Activated naive CD4-positive, alpha-beta T cell treated with Interleukin-2 at 50 U/mL for 16 hours (primary cell): ENCODE measurements at places on chromosomes 6 and 20.

DNA sequence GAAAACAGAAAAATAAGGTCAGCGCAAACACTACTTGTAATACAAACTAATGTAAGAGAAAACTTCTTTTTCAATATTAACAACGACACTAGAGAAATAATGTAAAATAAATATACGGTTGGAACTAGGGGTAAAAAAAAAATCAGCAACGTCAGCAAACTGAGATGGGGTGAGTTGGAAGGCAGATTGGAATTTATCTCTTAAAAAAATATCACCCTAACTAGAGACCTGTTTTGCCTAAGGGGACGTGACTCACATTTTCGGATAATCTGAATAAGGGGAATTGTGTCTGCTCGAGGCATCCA lies 705 bp upstream of the UTRN start:
- DNase-seq = no peak

GRCh38 chr6:54695815-54696214 lies 150.8 kb upstream of the FAM83B start:
- no peak for DNase-seq

GRCh38 chr6:134288538-134289203 lies 29.2 kb downstream of the SGK1 start:
- DNase-seq = peak; percentile 11

- no peak for DNase-seq
Measured at GRCh38 chr6:150636808-150637207, 37.1 kb downstream of the PLEKHG1 start.

DNA sequence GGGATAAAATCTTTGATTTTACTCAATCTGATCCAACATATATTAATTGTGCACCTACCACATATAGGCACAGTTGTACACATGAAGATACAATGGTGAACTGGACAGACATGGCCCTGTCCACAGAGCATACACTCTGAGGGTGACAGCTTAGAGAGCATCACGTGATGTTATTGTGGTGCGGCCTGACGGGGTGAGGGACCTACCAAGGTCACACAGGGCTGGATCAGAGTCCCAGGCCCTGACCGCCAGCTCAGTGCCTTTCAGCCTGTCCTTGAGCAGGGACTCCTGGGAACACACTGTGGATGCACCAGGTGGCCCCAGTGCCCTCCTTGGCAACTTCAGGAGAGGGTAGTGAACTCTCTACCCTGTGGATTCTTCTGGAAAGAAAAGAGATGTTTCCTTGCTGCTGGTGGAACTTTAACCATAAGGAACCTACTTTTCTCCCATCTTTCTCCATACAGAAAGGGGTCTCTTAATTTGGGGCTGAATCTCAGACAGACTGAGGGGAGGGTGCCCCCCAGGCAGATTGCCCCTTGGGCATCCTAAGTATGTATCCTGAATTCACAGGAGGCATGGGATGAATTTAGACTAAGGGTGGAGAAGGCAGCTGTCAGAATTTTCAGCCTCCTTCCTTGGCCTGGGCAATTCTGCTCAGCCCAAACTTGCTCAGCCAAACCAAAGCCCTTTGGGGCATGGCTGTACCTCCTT lies 26.5 kb downstream of the PCK1 start:
- DNase-seq = no peak

- no peak for DNase-seq
Measured at GRCh38 chr6:95384988-95385387, 192.3 kb upstream of the MANEA start.

- no peak for DNase-seq
Measured at GRCh38 chr20:34495916-34496315, 20.3 kb upstream of the DYNLRB1 start.

DNA sequence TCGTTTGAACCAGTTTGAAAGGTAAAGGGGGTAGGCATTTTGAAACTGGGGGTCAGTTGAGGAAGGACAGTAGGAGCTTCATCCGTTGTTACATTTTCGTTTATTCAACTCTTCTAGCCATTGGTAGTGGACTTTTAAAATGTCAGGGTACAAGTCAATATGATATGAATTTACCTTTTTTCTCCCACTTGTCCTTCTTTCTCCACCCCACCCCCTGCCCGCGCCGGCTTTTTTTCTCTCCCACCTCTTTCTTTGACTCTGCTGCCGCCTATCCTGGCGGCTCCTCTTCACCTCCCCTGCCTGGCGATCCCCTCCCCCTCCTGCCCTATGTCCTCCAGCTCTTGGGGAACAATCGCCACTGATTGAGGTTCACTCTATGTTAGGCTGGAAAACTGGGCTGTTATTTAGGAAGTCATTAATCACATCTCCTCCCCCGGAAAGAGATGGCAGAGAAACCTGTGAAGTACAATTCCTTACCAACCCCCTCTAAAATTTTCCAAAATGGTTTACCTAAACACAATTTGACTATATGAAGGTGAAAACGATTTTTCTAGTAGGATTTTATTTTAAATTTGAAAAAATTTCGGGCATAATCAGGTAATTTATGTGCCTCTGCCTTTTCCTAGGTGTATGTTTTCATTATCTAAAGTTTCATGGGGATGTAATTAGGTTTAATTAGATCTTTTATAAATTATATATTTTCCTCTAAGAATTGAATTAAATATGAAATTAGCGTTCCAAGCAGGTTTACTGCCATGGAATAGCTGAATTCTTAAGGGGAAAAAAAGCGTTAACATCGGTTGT lies 778 bp upstream of the LIN28B start:
- DNase-seq = no peak

DNA sequence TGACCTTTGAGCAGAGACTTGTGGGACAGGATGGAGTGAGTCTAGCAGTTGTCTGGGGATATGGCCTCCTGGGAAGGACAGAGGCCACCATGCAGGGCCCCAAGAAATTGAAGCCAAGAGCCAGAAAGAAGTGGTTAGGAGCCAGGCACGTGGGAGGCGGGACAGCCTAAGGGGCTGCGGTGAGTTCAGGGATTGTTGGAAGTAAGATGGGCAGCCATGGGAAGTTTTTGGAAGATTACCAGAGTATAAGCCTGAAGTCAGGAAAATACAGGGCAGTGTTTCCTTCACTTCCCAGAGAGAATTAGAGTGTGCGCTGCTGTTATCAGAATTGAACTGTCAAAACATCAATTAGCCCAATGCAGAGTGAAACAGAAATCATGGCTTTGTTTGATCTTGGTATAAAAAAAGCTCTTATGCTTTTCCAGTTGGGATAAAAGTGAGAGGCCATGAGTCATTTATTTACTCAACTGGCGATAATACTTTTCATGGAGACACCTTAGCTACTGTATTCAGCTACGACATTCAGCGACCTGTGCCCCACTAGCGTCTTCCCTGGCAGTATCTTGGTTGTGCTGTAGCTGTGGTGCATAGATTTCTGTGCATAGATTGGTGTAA lies 66.9 kb downstream of the PHACTR2 start:
- no peak for DNase-seq

GRCh38 chr6:155740781-155741399 lies 285.3 kb upstream of the NOX3 start:
- no peak for DNase-seq

GRCh38 chr6:113631666-113632065 lies 225.5 kb upstream of the MARCKS start:
- no peak for DNase-seq

- DNase-seq = no peak
Measured at GRCh38 chr6:37552267-37552666, 52.6 kb upstream of the CCDC167 start.

GRCh38 chr20:6074145-6074561 lies 20.3 kb upstream of the LRRN4 start:
- no peak for DNase-seq

GRCh38 chr6:1080453-1081337 lies 231.2 kb upstream of the FOXQ1 start:
- DNase-seq = no peak

- DNase-seq = no peak
Measured at GRCh38 chr20:3788685-3789155, 2.2 kb upstream of the CENPB start.

DNA sequence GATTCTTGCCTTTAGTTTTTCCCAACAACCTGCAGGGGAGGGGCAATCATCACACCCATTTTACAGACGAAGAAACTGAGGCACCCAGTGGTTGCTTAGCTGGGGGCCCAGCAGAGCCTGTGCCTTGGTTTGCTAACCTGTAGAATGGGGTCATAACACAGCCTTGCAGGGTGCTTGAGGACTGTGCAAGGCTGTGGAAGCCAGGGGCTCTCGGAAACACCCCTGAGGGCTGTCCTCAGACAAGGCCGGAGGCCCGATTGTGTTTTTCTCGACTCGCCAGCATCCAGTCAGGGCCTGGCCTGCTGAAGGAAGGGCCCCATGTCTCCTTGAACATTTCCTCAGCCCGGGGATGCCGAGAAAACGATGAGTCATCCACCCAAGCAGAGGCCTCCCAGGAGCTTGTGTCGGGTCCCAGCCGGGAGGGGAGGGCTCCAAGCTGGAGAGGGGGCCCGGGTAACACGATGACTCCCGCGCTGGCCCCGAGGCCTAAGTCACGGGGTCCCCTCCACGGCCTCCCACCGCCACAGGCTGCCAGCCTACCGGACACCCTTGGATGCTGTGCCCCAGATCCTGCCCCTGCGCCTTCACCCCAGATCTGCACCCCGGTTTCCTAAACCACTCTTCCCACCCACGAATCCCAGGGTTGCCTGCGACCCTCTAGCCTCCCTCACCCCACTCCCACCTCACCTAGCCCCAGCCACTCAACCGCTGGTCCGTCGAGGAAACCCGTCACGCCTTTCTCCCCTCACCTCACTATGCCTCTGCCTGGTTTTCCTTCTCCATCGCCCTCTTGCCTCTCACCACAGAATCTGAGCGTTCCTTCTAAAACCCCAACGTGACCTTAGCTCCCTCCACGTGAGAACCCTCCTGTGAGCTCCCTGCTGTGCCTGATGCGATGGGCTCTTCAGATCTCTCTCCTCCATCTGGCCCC lies 10.6 kb downstream of the NOL4L start:
- peak; percentile 48 for DNase-seq

DNA sequence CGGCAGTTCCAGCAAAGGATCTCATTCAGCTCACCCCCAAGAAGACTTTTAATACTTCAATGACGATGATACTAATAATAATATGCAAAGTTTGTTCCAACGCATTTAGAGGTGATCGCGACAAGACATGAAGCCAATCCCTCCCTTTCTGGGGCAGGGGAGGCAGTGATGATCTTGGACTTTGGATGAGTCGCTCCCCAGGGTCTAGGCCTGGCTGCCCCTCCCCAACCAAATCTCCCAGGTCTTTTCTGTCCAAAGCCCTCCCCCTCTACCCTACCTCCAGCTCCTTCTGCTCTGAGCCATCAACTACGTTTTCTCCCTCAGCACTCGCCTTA lies 33.9 kb downstream of the HLA-A start:
- DNase-seq = no peak

GRCh38 chr6:115668211-115668610 lies 392.5 kb downstream of the FRK start:
- DNase-seq = no peak

DNA sequence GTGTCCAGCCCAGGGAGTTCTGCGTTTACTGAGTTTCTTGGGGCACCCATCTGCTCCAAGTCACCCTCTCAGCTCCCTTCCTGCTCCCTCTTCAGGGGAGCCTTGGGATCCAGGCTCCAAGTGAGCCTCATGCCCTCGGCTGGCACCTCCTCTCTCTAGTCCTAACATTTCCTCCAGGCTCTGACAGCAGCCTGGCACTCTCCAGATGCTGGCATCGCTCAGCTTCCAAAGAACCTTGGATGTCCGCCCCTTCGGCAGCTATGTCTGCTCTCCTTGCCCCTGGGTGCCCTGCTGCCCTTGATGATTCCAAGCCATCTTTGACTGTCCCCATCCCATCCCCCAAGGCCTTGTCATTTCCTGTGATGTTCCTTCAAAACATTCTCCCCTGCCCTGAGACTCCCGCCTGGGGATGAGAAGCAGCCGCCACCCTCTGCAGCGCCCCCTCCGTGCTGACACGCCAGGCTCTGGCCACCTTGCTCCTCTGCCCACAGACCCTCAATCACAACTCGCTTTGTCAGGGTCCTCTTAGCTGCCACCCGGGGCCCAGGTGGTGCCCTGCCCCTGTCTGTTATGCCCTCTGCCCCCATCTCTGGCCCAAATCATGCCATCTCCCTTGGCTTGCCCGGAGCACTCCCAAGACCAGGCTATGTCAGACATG lies 6.6 kb upstream of the GFRA4 start:
- no peak for DNase-seq

GRCh38 chr20:54469293-54469692 lies 6.1 kb upstream of the DOK5 start:
- DNase-seq = no peak

GRCh38 chr6:82260997-82261732 lies 13.6 kb upstream of the IBTK start:
- no peak for DNase-seq
